Spinal cord (tissue), 10 donors: ENCODE measurements at places on chromosomes 12 and 14. TPM values are rescaled to one million over a fixed set of nuclear protein-coding genes. Genes with fewer than 3 reads are reported as not detected.

DNA sequence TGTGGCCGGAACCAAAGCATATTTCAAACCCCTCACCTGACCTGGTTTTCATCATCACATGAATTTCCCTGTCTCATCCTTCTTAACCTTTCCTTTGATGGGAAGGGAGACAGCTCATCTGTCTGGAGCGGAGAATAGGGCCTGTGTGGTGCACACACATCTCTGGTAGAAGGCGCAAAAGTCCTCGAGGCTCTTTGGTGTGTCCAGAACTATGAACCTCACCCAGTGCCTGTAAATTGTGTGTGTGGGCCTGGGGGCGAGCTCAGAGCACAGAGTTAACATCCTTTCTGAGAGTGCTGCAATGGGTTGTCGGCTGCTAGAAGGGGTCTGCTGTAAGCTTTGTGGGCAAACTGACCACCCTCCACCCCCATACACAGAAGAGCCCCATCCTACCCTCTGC lies 749 bp downstream of the GALNT6 start:
- H3K4me3 ChIP-seq: no peak overlapping the region
- peaks cover 48% of the 10 kb centered on the region for H3K27me3 ChIP-seq
- no peak for DNase-seq
- no peak overlapping the region for H3K27ac ChIP-seq
- peaks cover 28% of the 10 kb centered on the region for H3K4me1 ChIP-seq
- H3K36me3 ChIP-seq: no peaks in the 10 kb centered on the region

The STYK1 gene
- 6.2 TPM for polyA plus RNA-seq

The AMDHD1 gene
- polyA plus RNA-seq: 0.33 TPM

The DHH gene
- polyA plus RNA-seq: 4.8 TPM

The SIRT4 gene
- 5.9 TPM for polyA plus RNA-seq

DNA sequence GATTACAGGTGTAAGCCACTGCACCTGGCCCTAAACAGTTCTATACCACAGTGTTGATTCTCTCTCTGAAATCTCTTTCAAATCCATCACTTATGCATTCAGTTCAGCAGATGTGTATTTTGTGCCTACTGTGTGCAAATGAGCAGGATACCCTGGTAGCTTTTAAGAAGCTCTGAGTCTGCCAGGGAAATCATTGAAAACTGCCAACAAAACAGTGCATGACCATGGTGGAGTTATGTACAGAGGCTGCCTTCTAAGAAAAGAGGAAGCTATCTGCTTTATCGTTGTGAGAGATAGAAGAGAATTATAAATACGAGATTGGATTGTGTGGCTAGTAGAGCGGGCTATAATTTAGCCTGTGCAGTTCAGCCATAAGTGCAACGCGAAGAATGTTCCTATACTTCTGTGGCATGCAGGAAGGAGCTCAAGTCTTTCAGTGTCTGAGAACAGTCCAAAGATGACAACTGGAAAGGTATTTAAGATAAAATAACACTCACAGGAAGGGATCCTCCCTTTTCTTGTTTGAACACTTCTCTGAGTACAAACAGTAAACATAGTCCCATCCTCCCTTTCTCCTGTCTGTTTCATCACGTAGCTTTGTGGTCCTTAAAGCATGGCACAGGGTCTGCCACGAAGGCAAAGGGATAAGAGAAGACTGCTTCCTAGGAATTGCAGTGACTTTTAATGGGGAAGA lies 4.3 kb downstream of the DIP2B start:
- H3K27ac ChIP-seq: no peak overlapping the region
- H3K4me1 ChIP-seq: peaks cover 13% of the 10 kb centered on the region
- H3K36me3 ChIP-seq: no peaks in the 10 kb centered on the region
- no peak overlapping the region for H3K4me3 ChIP-seq
- H3K27me3 ChIP-seq: no peaks in the 10 kb centered on the region
- no peak for DNase-seq

DNA sequence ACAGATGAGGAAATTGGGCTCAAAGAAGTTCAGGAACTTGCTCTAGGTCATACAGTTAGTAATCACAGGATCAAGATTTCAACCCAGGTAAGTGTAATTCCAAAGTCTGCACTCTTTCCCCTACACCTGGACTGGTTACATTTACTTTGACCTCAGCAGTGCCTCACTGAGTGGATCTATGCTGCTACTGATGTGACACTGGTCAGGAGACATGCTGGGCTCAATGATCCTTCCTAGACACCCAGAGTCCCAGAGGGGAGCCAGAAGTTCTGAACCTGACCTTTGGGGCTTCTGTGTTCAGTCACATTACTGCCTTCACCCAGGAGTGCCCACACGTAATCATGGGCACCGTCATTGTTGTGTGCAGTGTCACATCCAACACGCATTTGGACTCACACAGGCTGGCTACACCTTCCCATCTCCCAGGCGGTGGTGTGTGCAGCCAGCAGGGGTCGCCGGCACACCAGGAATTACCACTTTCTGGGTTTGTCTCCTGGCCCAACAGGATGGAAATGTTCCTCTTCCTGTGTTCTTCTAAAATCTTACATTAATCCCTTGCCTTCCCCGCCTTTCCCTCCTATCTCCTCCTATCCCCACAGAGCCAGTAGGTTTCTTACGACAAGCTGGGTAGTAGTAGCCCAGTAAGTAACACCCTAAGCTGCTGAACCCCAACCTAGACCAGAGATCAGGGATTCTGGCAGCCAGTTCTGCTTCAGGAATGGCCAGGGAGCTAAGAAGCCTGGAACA lies 25.6 kb downstream of the CALCOCO1 start:
- peaks cover 22% of the 10 kb centered on the region for H3K27me3 ChIP-seq
- DNase-seq: peak; percentile 90
- H3K4me1 ChIP-seq: peaks cover 13% of the 10 kb centered on the region

DNA sequence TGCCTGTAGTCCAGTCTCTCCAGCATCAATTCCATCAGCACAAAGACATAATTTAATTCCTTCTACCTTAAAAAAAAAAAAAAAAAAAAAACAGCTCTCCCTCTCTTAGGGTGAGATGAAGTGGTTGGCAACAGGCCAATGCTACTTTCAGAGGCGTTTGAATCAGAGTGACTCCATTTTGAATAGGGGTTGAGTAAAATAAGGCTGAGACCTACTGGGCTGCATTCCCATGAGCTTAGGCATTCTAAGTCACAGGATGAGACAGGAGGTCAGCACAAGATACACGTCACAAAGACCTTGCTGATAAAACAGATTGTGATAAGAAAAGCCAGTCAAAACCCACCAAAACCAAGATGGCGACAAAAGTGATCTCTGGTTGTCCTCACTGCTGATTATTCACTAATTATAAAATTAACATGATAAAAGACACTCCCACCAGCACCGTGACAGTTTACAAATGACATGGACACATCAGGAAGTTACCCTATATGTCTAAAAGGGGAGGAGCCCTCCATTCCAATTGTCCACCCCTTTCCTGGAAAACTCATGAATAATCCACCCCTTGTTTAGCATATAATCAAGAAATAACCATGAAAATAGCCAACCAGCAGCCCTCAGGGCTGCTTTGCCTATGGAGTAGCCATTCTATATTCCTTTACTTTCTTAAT lies 6.9 kb upstream of the TCL1B start:
- no peaks in the 10 kb centered on the region for H3K36me3 ChIP-seq
- no peak for DNase-seq
- peaks cover 5% of the 10 kb centered on the region for H3K4me1 ChIP-seq

- no peak for DNase-seq
- no peak overlapping the region for H3K4me3 ChIP-seq
- H3K27me3 ChIP-seq: peaks cover 6% of the 10 kb centered on the region
- H3K27ac ChIP-seq: no peak overlapping the region
- peaks cover 6% of the 10 kb centered on the region for H3K4me1 ChIP-seq
- no peaks in the 10 kb centered on the region for H3K36me3 ChIP-seq
Measured at GRCh38 chr12:130959632-130960031, 5.9 kb downstream of the ADGRD1 start.

The SYNDIG1L gene
- polyA plus RNA-seq: 17.7 TPM

GRCh38 chr14:71361336-71361735 lies 454.1 kb downstream of the PCNX1 start:
- peaks cover 5% of the 10 kb centered on the region for H3K4me1 ChIP-seq
- no peak for DNase-seq
- no peaks in the 10 kb centered on the region for H3K27me3 ChIP-seq
- peaks cover 2% of the 10 kb centered on the region for H3K36me3 ChIP-seq
- H3K27ac ChIP-seq: no peak overlapping the region
- H3K4me3 ChIP-seq: no peak overlapping the region

- no peaks in the 10 kb centered on the region for H3K27me3 ChIP-seq
- no peak overlapping the region for H3K4me3 ChIP-seq
- no peak overlapping the region for H3K27ac ChIP-seq
- no peak for DNase-seq
- H3K4me1 ChIP-seq: no peaks in the 10 kb centered on the region
- H3K36me3 ChIP-seq: no peaks in the 10 kb centered on the region
Measured at GRCh38 chr14:20711685-20712084, 23.1 kb downstream of the ANG start.

DNA sequence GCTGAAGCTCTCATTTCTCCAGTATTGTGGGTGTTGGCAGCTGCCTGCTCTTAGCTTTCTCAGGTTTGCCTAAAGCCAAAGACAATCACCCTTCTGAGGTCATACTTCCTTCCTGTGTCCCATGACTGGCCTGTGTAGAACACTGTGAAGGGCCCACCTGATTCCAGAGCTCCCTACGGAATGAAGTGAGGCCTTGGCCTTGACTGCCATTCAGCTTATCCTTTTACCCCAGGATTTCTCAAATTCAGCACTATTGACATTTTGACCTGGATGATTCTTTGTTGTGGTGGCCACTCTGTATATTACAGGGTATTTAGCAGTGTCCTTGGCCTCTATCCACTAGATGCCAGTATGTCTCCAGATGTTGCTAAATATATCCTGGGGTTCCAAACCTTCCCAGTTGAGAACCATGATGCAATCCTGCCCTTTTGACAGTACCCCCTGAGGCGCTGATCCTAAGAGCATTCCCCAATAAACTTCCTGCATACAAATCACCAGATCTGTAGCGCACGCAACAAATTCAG lies 112.3 kb upstream of the KRR1 start:
- H3K27me3 ChIP-seq: no peaks in the 10 kb centered on the region
- H3K4me1 ChIP-seq: no peaks in the 10 kb centered on the region
- H3K4me3 ChIP-seq: no peak overlapping the region
- H3K27ac ChIP-seq: no peak overlapping the region
- H3K36me3 ChIP-seq: no peaks in the 10 kb centered on the region

GRCh38 chr14:58918066-58918738 lies 270.3 kb upstream of the DAAM1 start:
- H3K27ac ChIP-seq: no peak overlapping the region
- peaks cover 4% of the 10 kb centered on the region for H3K4me1 ChIP-seq
- no peak for DNase-seq

DNA sequence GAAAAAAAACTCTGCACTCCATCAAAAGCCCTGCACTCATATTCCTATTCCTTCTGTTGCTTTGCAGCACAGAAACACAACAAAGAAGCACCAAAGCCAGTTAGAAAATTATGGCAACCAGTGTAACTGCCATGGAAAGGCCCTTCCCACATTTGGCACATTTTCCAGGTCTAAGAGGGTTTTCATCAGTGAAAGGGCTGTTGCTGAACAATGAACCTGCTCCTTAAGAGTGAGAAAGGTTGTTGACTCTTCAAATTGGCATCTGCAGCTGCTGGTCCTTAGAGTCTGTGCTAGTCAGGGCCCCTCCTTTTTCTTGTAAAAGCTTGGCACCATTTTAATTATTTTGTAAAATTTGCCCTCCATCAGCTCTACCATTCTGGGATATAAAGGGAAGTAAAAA lies 378.7 kb upstream of the KITLG start:
- no peak overlapping the region for H3K4me3 ChIP-seq
- DNase-seq: no peak
- H3K4me1 ChIP-seq: no peaks in the 10 kb centered on the region
- H3K27me3 ChIP-seq: no peaks in the 10 kb centered on the region
- no peaks in the 10 kb centered on the region for H3K36me3 ChIP-seq

DNA sequence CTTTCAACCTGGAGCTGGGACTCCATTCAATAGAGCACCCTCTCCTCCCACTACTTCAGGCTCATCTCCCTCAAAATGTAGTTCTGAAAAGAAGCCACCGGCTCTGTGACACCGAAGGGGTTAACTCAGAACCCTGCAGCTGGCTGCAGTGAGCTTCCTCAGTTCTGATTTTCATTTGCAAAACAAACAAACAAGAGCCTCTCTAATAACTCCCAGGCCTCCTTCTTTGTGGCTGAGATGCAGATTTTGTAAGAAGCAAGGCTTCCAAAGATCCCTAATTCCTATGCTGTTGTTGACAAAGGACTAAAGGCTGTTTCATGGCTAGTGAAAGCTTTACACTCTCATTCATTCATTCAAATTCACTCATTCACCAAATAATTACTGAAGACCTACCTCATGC lies 333.4 kb upstream of the TBX3 start:
- no peak for DNase-seq
- H3K36me3 ChIP-seq: no peaks in the 10 kb centered on the region
- H3K27ac ChIP-seq: no peak overlapping the region
- no peaks in the 10 kb centered on the region for H3K27me3 ChIP-seq
